ENCODE measurements at places on chromosomes 3 and 15.

GRCh38 chr3:110881069-110881468, 190.5 kb upstream of the NECTIN3 start:
- DNase-seq = no peak

- no peak for DNase-seq
These were observed 231.2 kb downstream of the MBNL1 start for GRCh38 chr3:152499791-152500385.

DNA sequence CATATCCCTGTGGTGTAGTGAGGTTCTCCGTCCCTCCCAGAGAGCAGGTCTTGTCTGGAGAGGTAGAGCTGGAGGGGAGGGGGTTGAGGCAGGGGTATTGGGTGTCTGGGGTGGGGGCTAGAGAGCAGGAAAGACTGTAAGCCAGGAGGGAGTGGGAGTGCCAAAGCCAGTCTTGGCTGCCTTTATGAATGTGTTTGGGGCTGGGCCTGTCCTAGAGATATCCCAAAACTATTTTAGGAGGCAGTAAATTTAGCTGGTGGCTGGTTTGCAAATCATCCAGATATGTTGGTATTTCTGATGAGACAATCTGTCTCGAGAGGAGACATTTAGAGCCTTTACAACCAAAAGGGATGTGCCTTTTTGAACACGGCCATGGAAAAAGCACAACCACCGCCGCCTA, 166.6 kb downstream of the TLE3 start:
- DNase-seq = no peak

DNA sequence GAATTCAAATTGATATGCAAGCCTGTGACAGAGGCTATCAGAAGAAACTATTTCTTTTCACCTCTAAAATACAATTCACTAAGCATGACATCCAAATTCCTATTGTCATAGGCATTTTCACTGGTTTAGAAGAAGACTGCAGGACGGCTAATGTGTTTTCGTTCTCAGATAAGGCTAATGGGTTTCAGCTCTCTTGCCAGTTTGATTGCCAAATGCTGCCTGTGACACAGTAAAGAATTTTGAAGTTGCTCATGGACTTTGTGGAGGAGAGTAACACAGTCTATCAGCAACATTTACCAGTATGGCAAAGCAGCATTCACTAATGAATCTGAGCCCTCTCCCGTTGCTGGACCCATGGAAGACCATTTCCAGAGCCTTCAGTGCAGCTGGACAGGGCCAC, 948.1 kb downstream of the FHIT start:
- no peak for DNase-seq

GRCh38 chr3:13245615-13245978, 172.4 kb upstream of the IQSEC1 start:
- DNase-seq = no peak

DNA sequence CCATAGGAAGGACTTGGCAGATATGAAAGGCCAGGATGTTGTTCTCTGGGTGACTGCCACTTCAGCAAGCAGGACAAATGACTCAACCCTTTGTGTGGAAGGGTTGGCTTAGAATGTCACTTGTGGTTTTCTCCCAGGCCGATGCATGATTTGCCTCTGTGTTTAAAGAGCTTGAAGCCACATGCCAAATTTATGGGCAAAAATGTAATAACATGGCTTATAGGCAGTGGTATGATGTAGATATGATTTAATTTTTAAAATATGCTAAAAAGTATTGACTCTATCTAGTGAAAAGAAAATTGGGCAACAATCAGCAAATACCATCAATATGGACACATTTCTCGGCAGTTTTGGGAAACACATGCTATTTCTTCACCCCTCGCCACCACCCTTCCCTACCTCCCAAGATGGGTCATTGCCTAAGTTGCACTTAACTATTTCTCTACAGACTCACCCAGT, 114.6 kb downstream of the CYP19A1 start:
- DNase-seq = no peak

- no peak for DNase-seq
These were observed 47.1 kb downstream of the HRH1 start for GRCh38 chr3:11201251-11202019.

GRCh38 chr3:129070086-129070885, 9.7 kb downstream of the GP9 start:
- DNase-seq = no peak

DNA sequence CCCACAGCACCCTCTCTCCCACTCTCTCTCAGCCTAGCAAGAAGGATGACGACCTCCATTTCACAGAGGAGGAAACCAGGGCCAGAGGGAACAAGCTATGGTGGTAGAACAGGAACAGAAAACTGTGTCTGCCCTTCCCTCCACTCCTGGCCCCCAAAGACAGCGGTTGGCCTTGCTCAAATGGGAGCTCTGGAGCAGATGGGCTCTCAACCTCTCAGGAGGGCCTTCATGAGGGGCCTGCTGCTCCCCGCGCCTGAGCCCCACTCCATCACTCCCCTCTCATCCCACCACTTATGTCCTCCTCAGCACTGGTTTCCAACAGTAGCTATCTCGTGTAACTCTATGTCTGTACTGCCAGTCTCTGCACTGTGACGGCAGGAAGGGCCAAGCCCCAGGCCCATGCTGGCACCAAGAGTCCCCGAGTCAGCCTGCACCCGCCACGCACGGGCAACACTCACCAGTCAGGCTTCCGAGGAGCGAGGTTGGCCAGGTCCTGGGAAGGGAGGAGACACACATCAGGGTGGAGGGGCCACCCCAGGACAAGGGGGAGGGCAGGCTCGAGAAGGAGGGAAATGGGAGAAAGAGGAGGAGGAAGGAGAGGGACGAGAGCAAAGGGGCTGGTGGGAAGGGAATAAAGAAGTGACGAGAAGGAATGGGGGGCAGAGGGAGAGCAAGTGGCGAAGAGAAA, 45.5 kb downstream of the PTH1R start:
- DNase-seq = no peak

DNA sequence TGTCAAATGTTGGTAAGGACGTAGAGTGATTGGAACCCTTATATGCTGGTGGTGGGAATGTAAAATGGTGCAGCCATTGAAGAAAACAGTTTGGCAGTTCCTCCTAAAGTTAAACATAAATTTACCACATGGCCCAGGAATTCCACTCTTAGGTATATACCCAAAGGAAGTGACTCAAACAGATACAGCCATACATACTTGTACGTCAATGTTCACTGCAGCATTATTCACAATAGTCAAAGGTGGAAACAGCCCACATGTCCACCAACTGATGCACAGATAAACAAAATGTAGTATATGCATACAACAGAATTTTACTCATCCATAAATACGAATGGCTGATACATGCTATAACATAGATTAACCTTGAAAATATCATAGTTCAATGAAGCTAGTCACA, 13.2 kb downstream of the CLASP2 start:
- no peak for DNase-seq

GRCh38 chr3:158994386-158994785, 192.5 kb downstream of the MFSD1 start:
- no peak for DNase-seq

- peak; percentile 4 for DNase-seq
These were observed 33.9 kb downstream of the DOCK3 start for GRCh38 chr3:50708620-50709019.

GRCh38 chr3:82353306-82354171, 592.1 kb upstream of the GBE1 start:
- DNase-seq = no peak

Data from activated T-cell treated with anti-CD3 and anti-CD28 coated beads for 24 hours (primary cell).